ENCODE measurements at places on chromosomes 7 and 10.

- no peak for DNase-seq
Measured at GRCh38 chr7:21984042-21984441, 38.3 kb upstream of the CDCA7L start.

GRCh38 chr7:147412782-147413556 lies 1177.6 kb upstream of the C7orf33 start:
- no peak for DNase-seq

- DNase-seq, result no peak
Measured at GRCh38 chr7:24366876-24367275, 82.9 kb downstream of the NPY start.

DNA sequence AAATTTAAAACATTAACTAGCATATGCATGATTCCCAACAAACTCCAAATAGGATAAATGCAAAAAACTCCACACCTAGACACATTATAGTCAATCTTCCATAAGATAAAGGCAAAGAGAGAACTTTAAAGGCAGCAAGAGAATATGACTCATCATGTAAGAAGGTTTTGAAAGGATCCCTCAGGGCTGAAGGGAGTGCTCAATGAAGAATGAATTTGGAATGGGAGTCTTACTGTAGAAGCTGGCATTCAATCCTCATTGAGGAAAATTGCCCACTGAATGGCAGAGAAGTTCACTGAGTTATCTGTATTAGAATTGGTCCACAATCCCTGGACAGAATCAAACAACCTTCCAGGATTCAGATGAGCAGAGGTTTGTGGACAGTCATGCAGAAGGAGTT lies 26.1 kb upstream of the ZNF365 start:
- DNase-seq, result no peak

DNA sequence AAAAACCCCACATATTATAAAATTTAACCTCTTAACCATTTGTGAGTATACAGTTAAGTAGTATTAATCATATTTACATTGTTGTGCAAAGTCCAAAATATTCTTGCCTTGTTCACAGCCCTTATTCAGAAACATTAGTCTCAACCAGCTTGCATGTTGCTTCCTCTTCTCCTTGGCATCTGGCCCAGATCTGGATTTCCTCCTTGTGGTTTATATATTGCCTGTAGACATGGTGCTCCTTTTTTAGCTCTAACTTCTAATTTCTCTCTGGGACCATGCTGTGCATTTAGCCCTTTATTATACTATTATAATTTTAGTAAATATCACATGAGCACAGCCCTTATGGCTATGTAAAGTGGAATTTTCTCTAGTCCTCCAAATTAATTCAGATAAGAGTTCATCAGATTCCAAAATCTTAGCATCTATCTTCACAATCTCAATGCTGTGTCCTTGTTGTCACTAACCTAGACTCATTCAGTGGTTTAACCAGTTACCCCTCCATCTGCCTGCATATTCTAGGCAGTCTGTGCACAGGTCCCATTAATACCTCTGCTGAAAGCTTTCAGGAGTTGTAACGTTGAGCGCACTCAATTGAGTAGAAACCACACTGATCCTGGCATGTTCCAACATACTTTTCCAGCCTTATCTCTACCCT lies 7.9 kb downstream of the CPED1 start:
- DNase-seq, result no peak

- DNase-seq, result no peak
Measured at GRCh38 chr10:77877441-77878344, 48.9 kb downstream of the DLG5 start.

DNA sequence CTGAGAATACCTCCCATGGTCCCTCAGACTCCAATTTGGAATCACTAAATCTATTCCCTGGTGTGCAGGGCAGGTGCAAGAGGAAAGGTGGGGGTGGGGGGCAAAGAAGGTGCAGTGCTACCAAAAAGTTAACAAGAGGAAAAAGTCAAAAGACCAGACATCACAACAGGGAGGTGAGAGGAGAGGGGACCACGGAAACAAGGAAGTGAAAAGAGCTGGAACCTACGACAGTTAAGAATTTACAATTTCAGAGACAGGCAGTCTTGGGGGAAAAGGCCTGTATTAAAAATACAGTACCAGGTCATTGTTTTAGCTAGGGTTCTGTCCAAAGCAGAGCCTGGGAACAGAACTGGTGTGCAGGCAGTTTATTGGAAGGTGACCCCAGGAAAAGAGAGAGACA lies 14.6 kb downstream of the ITGB1 start:
- DNase-seq, result no peak

- DNase-seq, result no peak
Measured at GRCh38 chr10:30959836-30960210, 71.8 kb downstream of the ZNF438 start.

GRCh38 chr7:6241607-6241973 lies 30.8 kb downstream of the CYTH3 start:
- DNase-seq, result no peak

DNA sequence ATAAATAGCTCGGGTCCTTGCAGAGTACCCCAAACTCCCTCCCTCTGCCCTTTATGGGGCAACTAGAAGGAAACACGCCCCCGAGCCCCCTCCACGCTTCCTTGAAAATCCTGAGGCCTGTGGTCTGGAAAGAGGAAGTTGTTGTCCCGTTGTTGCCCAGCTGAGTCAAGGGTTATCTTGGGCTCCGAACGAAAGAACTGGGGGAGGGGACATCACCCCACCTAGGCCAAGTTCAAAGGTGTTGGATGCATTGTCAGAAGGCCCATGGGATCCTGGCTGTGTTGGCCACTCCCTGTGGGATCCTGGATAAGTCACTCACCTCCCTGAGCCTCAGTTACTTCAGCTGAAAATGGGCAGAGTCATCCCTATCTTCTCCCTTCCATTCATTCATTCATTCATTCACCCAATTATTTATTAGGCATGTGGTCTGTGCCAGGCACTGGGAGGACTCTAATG lies at the start of gene CCL24:
Gene CCL24 (minus strand): TSS at position 26 of the 456 bp plus-strand sequence. CDS start 91 bp downstream, outside the sequence.
- no peak for DNase-seq

Measured in activated CD4-positive, alpha-beta T cell treated with anti-CD3 and anti-CD28 coated beads, Interleukin-2, amount 50 U/mL, for 48 hours (primary cell).